SK-N-SH (cell line): ENCODE measurements at places on chromosomes 6 and 20. TPM values are rescaled to one million over a fixed set of nuclear protein-coding genes. Genes with fewer than 3 reads are reported as not detected.

- peak; percentile 45 for DNase-seq
These were observed 53.3 kb upstream of the KLHL31 start for GRCh38 chr6:53718597-53719460.

- DNase-seq: peak; percentile 30
These were observed 585 bp downstream of the PSMB9 start for GRCh38 chr6:32854376-32855178.

DNA sequence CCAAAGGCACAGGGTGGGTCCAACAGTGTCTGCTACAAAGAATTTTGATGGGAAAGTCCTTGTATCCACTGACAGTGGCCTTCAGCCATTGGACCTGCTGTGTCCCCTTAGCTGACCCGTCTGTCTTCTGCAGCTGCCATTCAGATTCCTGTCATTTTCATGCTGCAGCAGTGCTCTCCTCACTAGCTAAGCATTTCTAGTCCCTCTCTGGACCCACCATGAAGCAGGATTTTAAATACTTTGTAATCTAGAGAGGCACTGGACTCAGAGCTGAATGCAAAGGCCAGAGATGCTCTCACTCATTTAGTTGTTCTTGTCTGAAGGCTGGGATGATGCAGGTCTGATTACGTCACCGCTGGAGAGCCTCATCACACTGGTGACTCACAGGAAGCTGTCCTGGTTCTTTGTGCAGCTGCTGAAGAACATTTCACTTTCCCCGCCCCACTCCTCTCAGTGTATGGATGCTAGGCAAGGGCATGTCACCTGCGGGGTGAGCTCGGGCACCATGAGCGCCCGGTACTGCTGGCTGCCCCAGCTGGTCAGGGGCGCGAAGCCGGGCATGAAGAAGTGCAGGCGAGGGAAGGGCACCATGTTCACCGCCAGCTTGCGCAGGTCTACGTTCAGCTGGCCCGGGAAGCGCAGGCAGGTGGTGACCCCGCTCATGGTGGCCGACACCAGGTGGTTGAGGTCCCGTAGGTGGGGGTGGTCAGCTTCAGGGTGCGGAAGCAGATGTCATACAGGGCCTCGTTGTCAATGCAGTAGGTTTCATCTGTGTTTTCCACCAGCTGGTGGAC is 19.4 kb upstream of the TUBB2A start:
- DNase-seq: no peak

- DNase-seq: peak; percentile 58
These were observed 141.5 kb downstream of the GMDS start for GRCh38 chr6:2103765-2104523.

ALDH5A1 gene
- polyA plus RNA-seq: 3.0 and 3.7 TPM in 2 replicates

DNA sequence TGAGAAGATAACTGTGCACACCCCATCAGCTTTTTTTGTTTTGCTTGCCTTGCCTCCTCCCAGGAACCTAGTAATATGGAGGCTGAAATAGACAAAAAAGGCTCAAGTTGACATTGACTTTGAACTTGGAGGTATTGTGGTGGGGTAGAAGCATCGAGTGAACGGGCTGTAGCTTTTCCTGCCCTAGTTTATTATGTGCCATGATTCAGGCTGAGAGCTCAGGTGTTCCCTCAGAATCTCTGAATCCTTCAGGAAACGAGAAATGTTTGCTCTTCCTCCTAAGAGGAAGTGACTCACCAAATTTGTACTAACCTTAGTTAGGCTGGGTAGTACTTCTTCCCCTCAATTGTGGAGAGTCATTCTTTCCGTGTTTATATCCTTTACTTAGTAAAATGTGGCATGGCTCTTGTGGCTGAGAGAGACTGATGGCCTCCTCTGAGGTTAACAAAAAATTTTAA is 98.8 kb downstream of the SASH1 start:
- DNase-seq: no peak

DNA sequence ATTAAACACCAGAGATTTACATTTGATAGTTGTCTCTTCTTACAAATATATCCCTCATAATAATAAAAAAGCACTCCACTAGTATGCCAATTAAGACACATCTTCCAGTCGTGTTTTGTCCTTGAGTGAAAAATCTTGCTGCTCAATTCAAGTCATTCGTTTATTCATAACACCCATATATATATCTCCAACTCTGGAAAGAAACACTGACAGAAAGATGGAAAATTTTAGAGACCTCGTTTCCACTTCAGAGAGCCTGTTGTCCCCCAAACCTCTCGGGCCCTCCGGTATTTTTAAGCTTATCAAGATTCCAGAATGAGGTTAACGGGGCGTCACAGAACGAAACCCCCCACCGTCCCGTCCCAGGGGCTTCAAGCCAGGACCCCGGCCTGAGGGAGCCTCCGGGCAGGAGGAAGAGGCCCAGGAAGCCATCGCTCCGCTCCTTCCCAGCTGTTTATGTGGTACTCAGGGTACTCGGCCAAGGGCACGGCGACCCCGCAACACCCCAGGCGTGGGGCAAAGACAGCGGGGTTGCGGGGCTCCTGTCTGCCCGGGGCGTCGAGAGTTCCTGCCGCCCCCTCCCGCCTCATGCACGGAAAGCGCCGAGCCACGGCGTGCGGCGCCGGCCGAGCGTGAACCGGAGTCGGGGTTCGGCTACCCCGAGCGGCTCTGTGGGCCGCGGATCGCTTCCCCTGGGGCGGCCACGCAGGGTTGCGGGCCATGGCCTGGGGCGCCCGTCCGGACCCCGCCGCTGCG is 623 bp upstream of the SNX9 start:
- no peak for DNase-seq

ZNF512B gene
- 10.4 and 11.8 TPM in 2 replicates for polyA plus RNA-seq

TFB1M gene
- 28.4 and 36.1 TPM in 2 replicates for polyA plus RNA-seq

DNA sequence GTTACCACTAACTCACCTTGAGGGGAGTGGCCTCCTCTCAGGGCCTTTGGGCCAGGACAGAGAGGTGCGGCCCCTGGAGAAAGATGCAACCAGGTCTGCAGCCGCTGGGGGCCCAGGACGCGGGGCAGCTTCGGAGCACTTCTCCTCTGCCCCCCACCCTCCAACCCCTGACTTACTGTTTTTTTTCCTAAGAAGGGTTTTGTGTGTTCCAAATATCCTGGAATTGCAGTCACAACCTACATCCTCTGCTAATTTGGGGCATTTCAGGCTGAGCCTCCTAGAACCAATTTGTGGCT is 1.7 kb downstream of the LINC00237 start:
- peak; percentile 10 for DNase-seq

DNA sequence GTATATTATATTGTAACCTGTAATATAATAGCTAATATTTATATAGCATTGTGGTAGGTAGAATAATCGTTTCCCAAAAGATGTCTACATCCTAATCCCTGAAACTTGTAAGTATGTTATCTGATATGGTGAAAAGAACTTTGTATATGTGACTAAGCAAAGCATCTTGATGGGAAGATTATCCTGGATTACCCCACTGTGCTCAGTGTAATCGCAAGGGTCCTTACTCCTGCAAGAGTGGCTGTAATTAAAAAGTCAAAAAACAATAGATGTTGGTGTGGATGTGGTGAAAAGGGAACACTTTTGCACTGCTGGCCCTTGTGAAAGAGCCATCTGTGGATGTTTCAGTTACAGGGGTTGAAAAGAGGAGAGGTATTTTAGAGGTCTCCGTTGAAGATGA is 95.2 kb downstream of the EDN1 start:
- DNase-seq: no peak

TEAD3 gene
- 5.2 and 7.1 TPM in 2 replicates for polyA plus RNA-seq

GRCh38 chr6:169847901-169848311 is 96.5 kb downstream of the ERMARD start:
- DNase-seq: no peak

- peak; percentile 88 for DNase-seq
These were observed 105.5 kb upstream of the MYL9 start for GRCh38 chr20:36435592-36436541.

DNA sequence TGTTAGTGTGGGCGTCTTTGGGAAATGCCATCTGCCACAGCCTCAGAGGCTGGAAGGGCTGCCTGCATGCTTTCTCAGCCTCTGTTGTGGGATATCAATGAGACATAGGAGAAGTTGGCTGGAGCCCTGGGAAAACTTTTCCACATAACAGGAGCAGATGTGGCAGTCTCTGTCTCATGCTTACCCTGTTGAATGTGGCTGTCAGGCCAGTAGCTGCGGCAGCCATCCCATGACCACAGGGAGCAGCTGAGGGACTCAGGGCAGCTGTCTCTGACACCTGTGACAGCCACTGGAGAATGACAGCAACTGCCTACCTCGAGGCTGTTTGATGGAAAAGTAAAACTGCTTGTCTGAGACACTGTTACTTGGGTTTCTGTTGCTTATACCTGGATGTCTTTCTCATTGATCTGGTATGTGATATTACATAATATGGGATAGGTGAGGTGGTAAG is 64.4 kb downstream of the TULP4 start:
- no peak for DNase-seq

- DNase-seq: peak; percentile 46
These were observed 22.5 kb upstream of the HFE start for GRCh38 chr6:26064619-26065257.

DNA sequence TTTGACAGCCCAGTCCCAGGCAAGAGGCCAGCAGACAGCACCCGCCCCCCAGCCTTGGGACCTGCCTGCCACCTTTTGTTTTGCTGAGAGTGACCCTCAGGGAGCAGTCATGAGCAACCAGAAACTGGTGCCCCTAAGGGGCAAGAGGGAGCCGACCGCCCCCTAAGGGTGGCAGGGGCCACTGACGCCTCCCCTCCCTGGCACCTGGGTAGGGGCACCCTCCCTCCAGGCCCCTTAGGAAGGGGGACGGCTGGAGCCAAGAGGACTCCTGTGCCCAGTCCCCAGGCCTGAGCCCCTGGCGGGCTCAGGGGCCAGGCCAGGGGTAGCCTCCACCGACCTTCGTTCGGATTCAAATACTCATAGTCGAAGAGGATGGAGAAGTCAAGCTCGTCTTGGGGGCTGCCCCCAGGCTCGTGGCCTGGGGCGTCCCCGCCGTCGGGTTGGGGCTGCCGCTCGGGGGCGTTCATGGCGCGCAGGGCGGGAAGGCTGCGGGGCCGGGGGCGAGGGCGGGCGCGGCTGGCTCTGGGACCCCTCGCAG is 417 bp downstream of the NFATC2 start:
- DNase-seq: no peak

DNA sequence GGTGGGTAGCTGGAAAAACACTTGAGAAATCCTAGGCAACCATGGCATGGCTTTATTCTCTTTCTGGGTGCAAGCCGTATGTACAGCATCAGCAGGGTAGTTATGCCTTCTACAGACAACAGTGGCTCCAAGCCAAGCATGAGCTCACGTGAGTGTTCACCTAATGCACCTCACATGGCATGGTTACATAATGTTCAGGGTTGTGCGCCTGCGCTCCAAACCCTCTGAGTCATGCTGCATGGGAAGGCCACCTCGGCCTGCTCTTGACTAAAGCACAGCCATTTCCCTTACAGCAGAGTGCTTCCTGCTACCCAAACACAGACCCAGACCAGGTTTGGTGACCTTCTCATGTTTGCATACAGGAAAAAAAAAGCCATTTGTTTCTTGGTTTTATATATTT is 96.2 kb downstream of the VIP start:
- DNase-seq: no peak

DYNLT2 gene
- polyA plus RNA-seq: 0.81 and 1.3 TPM in 2 replicates

CENPW gene
- 8.8 and 10.9 TPM in 2 replicates for polyA plus RNA-seq

DNA sequence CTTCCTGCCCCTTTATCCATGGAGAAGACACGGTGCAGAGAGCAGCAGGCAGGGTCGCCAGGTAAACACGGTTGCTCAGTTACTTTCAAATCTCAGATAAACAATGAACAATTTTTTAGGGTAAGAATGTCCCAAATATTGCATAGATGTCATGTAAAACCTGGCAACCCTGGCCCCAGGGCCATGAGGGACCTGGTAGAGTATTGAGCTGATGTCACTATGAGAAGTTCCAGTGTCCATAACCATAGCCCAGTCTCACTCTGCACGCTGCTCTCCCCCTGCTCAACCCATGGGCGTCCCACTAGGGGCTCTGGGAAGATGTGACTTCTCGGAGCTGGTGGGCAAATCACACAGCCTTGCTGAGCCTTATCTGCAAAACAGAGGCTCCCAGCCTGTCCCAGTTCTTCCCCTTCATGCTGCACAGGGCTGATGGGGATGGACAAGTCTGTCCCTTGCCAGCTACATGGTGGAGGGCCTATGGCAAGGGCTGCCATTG is 71.3 kb upstream of the TOP1 start:
- no peak for DNase-seq

DNA sequence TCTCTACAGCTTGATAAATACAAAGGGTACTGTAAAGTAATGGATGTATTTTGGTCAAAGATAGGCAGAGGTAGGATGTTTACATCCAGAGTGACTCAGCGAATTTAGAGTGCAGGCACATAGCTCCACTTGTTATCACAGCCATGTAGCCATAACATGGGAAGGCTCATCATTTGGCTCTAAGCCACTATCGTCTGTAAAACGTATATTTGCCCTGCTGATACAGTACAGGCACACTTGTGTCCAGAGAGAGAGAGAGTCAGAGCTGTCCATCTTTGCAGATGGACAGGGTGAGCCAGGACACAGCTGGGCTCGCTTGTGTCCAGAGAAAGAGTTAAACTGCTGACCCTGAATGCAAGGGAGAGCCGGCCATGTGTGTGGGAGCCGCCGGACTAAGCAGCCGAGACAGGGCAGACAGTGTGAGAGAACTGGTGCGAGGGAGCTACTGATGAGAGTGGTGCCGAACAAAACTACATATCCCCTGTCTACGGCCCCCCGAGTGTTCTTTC is 619.0 kb downstream of the DOK5 start:
- DNase-seq: no peak

- DNase-seq: no peak
These were observed 159.8 kb downstream of the AKAP7 start for GRCh38 chr6:131295081-131295480.

GRCh38 chr6:68473433-68474210 is 161.5 kb upstream of the ADGRB3 start:
- DNase-seq: peak; percentile 28

DNA sequence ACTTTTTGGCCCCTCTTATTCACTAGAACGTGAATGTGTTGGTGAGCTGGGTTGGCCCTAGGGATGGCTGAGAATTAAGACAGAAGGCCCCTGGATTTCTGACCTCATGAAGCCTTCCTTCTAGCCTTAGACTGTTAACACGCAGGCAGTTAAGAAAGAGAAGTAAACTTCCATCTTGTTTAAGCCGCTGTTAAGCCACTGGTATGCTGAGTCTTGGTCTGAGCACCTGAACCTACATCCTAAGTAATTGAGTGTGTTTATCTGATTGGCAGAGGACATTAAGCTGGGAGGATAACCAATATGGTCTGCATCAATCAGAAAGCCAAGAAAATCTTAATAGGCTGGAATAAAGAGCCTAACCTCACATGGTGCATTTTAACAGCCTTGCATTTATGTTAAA is 535.0 kb upstream of the ARID1B start:
- DNase-seq: no peak

TAAR8 gene
- polyA plus RNA-seq: not detected in 2 replicates

DNA sequence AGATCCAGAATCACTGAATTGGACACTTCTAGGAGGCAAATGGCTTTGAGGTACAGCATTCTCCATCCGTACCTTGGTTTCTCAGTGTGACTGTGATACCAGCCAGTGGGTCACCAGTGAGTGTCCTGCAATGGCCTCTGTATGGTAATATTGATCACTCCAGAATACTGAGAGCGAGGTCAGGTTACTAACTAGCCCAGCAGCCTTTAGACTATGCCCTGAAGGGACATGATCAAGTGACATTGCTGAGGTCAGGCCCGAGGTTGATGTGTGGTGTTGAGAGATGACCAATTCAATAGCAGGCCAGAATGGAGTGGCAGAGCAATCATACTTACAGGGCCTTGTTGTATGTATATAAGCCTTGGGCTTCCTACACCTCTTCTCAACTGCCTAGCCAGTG is 476.0 kb downstream of the KHDRBS2 start:
- DNase-seq: no peak

- no peak for DNase-seq
These were observed 12.0 kb downstream of the SLC2A10 start for GRCh38 chr20:46721476-46721875.

SLC17A4 gene
- not detected in 2 replicates for polyA plus RNA-seq
